NCI-H774 (cell line): ENCODE measurements at places on chromosomes 12 and 14.

- peak; percentile 75 for DNase-seq
These were observed 187.2 kb upstream of the NEDD1 start for GRCh38 chr12:96719660-96720362.

DNA sequence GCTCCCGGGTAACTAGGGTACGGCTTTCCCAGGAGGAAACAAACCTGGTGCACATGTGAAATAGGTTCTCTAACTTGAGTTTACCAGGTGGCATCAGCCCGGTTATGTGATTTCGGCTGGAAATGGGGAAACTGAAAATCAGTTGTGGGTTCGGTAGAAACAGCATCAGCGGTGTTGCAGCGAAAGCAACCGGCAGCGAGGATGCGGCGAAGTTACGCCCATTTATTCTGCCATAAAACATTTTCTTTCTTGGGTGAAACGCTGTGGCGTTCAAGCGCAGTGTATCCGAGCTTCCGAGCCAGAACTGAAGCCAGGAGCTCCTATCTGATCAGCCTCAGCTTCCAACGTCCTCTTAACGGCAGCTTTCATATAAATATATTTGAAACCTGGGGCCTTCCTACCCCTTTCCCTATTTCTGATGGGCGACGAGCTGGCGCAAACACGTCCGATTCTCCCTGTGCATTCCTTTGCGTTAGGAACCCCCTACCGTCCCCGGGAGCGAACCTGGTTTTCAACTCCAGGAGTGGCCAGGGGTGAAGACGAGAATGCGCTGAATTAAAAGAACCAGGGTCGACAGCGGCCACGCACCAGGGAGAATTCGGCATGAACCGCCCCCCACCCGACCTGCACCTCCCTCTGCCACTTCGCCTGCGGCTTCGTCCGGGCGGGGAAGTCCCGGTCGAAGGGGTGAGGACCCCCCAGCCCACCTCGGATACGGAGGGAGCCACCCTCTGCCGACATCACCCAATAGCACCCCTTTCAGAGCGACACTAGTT is 1.6 kb downstream of the DPF3 start:
- DNase-seq = no peak

GRCh38 chr14:77830692-77831091 is 30.8 kb downstream of the ADCK1 start:
- DNase-seq = no peak

DNA sequence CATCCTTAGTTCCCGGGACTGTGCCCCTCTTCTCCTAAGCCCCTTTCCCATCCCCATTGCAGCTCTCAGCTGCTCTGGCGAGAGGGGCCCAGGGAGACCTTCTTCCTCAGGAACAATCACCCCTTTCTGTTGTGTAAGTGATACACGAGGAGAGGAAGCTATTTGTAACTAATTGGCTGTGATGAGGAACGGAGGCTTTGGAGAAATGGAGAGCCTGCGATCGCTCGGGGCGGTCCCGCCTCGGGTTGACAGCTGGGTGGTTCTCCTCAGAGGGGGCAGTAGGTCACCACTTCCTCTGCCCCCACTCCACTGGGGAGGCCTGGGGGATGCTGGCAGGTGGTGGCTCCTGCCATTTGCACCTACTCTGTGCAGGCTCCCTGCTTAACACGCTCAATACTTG is 6.6 kb upstream of the PGF start:
- no peak for DNase-seq

- DNase-seq = peak; percentile 72
These were observed 25.5 kb downstream of the SCARB1 start for GRCh38 chr12:124837958-124838803.

GRCh38 chr14:104750056-104750752 is 2.7 kb upstream of the SIVA1 start:
- no peak for DNase-seq

DNA sequence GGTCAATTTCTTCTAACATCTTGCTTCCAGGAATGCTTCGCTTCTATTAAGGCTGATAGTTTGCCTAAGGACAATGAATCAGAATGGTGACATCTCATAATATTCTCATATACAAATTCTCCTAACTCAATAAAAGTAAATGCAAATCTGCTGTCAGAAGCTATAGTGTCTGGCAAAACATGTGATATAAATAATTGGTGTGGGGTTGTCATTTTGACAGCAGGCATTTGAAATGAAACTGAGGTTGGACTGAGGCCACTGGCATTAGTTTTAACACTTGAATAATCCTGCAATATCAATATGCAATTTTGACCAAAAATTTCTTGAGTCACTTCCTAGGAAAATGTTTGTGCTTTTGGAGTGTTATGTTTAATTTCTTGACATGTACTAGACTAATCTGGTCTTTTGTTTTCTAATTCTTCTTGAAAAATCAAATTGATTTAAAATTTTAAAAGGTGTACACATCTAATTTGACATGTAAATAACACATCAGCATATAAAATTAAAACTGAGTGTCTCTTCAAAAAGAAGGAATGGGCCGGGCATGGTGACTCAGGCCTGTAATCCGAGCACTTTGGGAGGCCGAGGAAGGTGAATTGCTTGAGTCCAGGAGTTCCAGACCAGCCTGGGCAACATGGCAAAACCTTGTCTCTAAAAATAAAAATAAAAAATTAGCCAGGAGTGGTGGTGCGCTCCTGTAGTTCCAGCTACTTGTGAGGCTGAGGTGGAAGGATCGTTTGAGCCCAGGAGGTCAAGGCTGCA is 92.3 kb upstream of the BTG1 start:
- no peak for DNase-seq

GRCh38 chr12:84594157-84594556 is 318.4 kb downstream of the SLC6A15 start:
- DNase-seq = no peak

DNA sequence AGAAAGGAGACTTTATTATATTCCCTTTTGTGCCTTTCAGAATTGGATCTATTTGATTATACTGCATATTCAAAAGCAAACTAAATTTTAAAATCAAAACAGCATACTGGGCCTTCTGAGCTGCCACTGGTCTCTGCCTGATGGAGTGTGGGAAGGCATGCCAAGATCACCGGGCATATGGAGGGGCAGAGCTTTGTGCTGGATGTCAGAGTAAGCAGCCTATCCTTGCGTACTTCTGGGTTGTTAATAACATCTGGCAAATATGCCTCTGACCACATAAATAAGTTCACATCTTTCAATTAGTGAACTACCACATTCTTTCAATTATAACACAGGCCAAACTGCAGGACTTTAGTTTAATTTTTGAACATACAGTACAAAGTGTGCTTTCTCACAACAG is 18.3 kb downstream of the MLH3 start:
- DNase-seq = no peak
